ENCODE measurements at places on chromosomes 2 and 18. TPM values are rescaled to one million over a fixed set of nuclear protein-coding genes. Genes with fewer than 3 reads are reported as not detected.

The SNED1 gene
- total RNA-seq: 16.3 TPM

The ABCB11 gene
- 21.7 TPM for total RNA-seq

The BOLL gene
- total RNA-seq: not detected

The PTPRN gene
- 0.72 TPM for total RNA-seq

The CD8B gene
- total RNA-seq: 3.8 TPM

- no peak for DNase-seq
Observed at GRCh38 chr2:228681426-228681825, 499.9 kb upstream of the SPHKAP start.

DNA sequence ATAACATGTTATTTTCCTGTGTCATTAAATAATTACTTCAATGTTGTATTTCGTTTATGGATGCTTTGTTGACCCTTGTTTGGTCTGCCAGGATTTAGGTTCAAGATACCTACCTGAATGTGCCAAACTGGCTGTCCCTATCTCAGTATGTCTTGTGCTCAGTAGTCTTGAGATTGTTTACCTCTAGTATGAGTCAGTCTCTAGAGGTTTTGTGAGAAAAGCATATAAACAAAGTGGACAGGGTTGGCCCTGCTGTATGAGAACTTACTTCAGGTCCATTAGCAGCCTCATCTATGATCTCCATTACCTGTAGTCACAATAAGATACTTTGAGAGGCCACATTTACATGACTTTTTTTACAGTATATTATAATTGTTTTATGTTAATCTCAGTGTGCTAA, 17.8 kb downstream of the DDX18 start:
- no peak for DNase-seq

DNA sequence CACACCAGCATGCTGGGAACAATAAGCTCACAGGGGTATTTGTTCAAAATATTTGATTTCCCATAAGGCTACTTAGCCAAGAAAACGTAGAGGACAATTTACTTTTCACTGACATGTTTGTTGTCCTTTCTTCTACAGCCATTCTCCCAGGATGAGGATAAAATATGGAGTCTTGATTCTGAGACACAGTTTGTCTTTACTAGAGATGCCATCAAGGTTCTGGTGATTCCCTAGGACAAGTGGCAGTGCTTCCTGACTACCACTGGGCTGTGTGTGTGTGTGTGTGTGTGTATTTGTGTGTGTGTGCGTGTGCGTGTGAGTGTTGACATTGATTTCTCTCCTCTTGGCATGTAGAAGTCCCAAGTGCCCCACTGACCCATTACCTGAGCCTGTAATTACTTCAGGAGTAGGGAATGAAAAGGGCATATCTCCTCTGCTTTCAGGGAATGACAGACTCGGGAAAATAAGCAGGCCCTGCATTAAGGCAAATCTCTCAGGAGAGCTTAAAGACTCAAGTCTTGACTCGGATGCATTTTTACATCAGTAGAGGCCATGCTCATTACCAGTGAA, 761.6 kb downstream of the DCC start:
- no peak for DNase-seq

DNA sequence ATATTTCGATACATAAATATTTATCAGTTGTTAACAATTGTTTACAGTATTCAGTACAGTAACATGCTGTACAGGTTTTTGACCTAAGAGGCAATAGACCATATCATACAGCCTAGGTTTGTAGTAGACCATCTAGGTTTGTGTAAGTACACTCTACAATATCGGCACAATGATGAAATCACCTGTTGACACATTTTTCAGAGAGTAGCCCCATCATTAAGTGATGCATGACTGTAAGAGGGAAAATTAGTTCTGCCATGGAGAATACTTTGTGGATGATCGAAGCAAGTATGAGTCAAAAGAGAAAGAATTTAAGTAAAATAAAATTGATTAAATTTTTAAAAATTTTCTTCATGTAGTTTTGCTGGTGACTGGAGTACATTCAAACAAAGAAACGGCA, 32.6 kb downstream of the VIT start:
- no peak for DNase-seq

- peak; percentile 46 for DNase-seq
Observed at GRCh38 chr2:8803658-8804379, 33.6 kb downstream of the KIDINS220 start.

GRCh38 chr2:210496512-210496911, 20.0 kb upstream of the LANCL1 start:
- DNase-seq: no peak

- DNase-seq: no peak
Observed at GRCh38 chr18:58393295-58393694, 235.6 kb downstream of the ALPK2 start.

- no peak for DNase-seq
Observed at GRCh38 chr2:53498210-53498609, 269.4 kb upstream of the CHAC2 start.

GRCh38 chr2:152243761-152244640, 68.4 kb upstream of the STAM2 start:
- DNase-seq: no peak

GRCh38 chr2:237896956-237897355, 37.5 kb downstream of the RAMP1 start:
- peak; percentile 15 for DNase-seq

DNA sequence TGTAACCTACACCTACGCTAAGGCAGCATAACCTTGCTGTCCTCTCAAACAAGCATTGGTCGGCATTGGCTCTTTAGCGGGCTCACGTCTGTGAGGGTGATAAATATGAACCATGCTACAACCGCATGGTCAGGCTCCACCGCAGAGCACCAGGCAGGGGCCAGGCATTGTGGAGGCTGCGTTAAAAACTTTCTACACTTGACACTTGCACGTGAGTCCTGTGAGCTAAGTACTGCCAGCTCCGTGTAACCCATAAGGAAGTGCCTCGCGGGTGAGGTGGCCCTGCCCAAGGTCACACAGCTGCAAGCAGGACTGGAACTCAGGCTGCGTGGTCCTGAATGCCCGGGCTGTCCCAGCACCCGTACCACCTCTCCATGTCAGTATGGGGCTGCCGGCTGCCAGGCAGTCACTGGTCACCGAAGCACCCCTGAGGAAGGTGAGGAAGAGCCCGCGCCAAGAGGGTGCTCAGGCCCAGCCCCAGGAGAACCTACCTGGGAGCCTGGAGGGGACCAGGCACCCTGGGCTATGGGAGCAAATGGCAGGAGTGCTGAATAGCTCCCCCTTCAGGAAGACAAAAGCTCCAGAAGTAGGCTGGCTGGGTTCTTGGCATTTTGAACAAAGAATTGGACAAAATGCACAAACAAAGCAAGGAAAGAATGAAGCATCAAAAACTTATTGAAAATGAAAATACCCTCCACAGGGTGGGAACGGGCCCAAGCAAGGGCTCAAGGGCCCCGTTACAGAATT, 271.1 kb upstream of the RAB6C start:
- DNase-seq: no peak

GRCh38 chr2:17518212-17519154, at the start of gene RAD51AP2:
TSS of gene RAD51AP2 (minus strand) at chr2:17518440. CDS start at chr2:17518415, 25 bp downstream.
- DNase-seq: peak; percentile 83

GRCh38 chr2:46656640-46657039, 177.3 kb downstream of the TMEM247 start:
- DNase-seq: no peak

DNA sequence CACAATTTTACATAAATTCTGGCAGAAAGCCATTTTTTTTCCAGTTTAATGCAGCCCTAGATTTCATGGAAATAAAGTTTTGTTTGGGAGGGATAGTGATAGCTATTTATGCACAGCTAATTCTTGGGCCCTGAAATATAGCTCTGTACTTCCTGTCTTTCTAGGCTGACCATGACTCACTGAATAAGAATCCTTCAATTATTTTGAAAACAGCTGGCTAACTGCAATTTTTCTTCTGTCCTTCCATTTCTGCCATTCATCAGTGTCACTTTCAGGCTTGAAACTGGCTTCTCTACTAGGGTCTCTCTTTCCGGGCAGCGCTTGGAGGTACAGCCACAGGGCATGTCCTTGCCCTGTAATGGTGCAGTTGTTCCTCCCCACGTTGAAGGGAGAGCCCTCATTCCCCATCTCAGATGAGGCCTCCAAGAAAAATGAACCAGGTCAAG, 97.1 kb upstream of the TMEM178A start:
- no peak for DNase-seq

- peak; percentile 54 for DNase-seq
Observed at GRCh38 chr18:47150824-47151366, 595 bp upstream of the HDHD2 start.

DNA sequence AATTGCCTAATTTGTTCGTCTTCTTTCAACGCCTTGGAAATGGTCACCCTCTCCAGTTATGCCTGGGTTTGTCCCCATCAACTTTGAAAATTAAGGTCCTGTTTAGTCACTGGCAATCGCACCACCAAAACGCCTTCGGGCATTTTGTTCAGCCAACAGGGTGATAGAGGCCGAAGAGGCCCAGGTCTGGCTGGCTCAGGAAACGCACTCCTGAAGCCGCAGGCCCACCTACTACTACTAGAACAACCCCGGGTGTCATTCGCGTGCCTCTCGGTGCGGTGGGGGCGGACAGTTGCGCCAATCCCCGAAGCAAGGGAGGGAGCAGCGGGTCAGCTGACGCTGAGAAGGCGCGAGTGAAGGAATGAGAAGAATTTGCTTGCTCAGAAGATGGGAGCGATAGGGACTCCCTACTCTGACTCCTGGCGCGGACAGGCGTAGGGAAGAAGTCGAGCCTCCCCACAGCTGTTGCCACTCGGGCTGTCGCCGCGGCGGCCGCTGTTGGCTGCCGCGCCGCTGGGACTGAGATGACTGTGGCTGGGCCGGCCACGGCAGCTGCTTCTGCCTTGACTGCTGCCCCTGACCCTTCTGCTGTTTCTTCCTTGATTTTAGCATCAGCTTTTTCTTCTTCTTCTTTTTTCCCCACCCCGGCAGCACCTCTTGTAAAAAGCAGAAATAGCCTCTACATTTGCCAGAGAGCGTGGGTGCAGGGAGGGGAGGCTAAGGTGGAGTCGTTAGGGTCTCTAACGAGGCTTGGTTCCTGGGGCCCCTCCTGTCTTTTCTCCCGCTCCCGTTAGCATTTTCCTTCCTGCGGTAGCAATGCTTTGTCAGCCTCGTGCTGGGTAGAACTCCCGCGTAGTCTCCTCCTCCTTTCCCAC, 387.6 kb downstream of the FIGN start:
- peak; percentile 31 for DNase-seq

- no peak for DNase-seq
Observed at GRCh38 chr2:191158747-191159146, 8.0 kb upstream of the STAT4 start.

DNA sequence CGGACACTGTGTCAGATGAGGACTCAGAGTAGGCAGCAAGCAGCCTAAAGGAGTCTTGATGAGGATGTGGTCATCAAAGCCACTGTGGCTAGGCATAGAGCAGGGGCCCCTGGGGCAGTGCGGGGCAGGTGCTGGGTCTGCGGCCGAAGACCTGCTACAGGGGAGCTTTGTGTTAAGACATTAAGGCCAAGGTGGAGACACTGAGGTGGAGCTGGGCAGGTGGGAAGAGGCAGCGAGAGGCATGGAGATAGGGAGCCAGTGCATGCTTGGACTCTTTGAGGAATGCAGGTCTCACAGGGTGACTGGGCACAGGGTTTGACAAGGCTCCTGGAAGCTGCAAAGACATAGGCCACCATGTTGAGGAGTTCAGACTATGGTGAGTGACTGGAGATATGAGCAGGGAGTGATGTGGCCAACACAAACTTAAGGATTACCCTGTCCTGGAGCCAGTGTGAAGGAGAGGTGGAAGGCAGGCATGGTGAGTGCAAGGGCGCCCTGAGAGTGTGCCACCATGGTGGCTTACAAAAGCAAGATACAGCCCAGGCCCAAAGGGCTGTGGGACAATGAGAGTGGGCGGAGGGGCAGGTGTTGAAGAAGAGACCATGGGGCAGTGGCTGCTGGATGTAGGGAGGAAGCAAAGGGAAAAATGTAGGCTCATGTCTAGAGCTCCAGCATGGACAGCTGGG, 450.9 kb upstream of the HS6ST1 start:
- DNase-seq: no peak

GRCh38 chr2:212973347-212973746, 178.1 kb downstream of the IKZF2 start:
- DNase-seq: no peak
